Smooth muscle cell of bladder (primary cell): ENCODE measurements at places on chromosomes 16 and 17. TPM values are rescaled to one million over a fixed set of nuclear protein-coding genes. Genes with fewer than 3 reads are reported as not detected.

Gene C1QTNF8
- not detected in 2 replicates for total RNA-seq

Gene CCDC144A
- 1.1 and 3.5 TPM in 2 replicates for total RNA-seq

Gene ALOX12
- total RNA-seq: not detected in 2 replicates

Gene AURKB
- 2.6 and 2.7 TPM in 2 replicates for total RNA-seq

Gene MYL4
- 0.18 TPM in 1 of 2 replicates, not detected in the other for total RNA-seq

Gene ALDH3A1
- 0.28 TPM in 2 replicates for total RNA-seq

Gene LGALS9B
- not detected in 2 replicates for total RNA-seq

Gene FXR2
- 41.4 and 45.7 TPM in 2 replicates for total RNA-seq

Gene GP1BA
- total RNA-seq: not detected in 2 replicates

Gene MON1B
- total RNA-seq: 5.3 and 7.7 TPM in 2 replicates

Gene SKAP1
- total RNA-seq: not detected in 2 replicates

Gene SLC25A11
- total RNA-seq: 51.8 and 62.5 TPM in 2 replicates

Gene KRTAP1-1
- not detected in 2 replicates for total RNA-seq

Gene PTX4
- 0.09 TPM in 1 of 2 replicates, not detected in the other for total RNA-seq

Gene FOXJ1
- total RNA-seq: not detected in 2 replicates

Gene CRHR1
- total RNA-seq: not detected in 2 replicates

Gene NEUROD2
- not detected in 2 replicates for total RNA-seq

Gene KRTAP4-3
- total RNA-seq: not detected in 2 replicates

Gene RAP1GAP2
- total RNA-seq: 0.18 and 0.28 TPM in 2 replicates

Gene CCL2
- 57.9 and 157 TPM in 2 replicates for total RNA-seq

Gene SCRN2
- 44.4 and 44.8 TPM in 2 replicates for total RNA-seq

Gene CDH13
- 36.1 and 61.8 TPM in 2 replicates for total RNA-seq

Gene SDR42E2
- under 0.01 TPM in 1 of 2 replicates, not detected in the other for total RNA-seq

Gene COG1
- 16.4 and 16.8 TPM in 2 replicates for total RNA-seq

Gene TPSG1
- not detected in 2 replicates for total RNA-seq

Gene TBC1D28
- not detected in 2 replicates for total RNA-seq

Gene SALL1
- 0.18 and 1.1 TPM in 2 replicates for total RNA-seq

Gene CIITA
- total RNA-seq: under 0.01 and 0.09 TPM in 2 replicates

Gene OR4D1
- total RNA-seq: not detected in 2 replicates

Gene TBC1D3G
- total RNA-seq: not detected in 2 replicates

Gene PIMREG
- 2.7 and 4.3 TPM in 2 replicates for total RNA-seq

Gene TCAP
- total RNA-seq: 0.14 and 0.37 TPM in 2 replicates

Gene MMP2
- total RNA-seq: 881 and 1,311 TPM in 2 replicates

Gene SHISA9
- not detected in 2 replicates for total RNA-seq

Gene CRYBA1
- total RNA-seq: not detected in 2 replicates

Gene SLFN14
- not detected in 2 replicates for total RNA-seq

Gene ADAM11
- 0.14 and 0.18 TPM in 2 replicates for total RNA-seq

Gene P2RX5
- total RNA-seq: 0.71 and 1.2 TPM in 2 replicates

Gene RPRML
- not detected in 2 replicates for total RNA-seq

Gene MYH11
- total RNA-seq: 0.09 and 0.14 TPM in 2 replicates

Gene CMTM1
- 1.3 and 1.8 TPM in 2 replicates for total RNA-seq

Gene EME1
- total RNA-seq: 1.3 TPM in 2 replicates

Gene TMEM98
- total RNA-seq: 185 and 215 TPM in 2 replicates

Gene KCNG4
- total RNA-seq: not detected in 2 replicates

Gene WNT3
- total RNA-seq: 0.71 and 0.92 TPM in 2 replicates

Gene CFAP52
- total RNA-seq: 0.18 and 0.28 TPM in 2 replicates

Gene ST6GALNAC2
- 1.0 and 4.1 TPM in 2 replicates for total RNA-seq

Gene OR3A2
- 0.18 and 0.57 TPM in 2 replicates for total RNA-seq

Gene G6PC1
- not detected in 2 replicates for total RNA-seq

Gene HID1
- total RNA-seq: 0.28 TPM in 2 replicates

Gene KRT25
- not detected in 2 replicates for total RNA-seq

Gene LPO
- total RNA-seq: not detected in 2 replicates

Gene TMC5
- not detected in 2 replicates for total RNA-seq

Gene CHST6
- total RNA-seq: 1.6 and 1.7 TPM in 2 replicates

Gene XPO6
- total RNA-seq: 74.0 and 80.0 TPM in 2 replicates

Gene IL17C
- total RNA-seq: not detected in 2 replicates

Gene ZNF469
- total RNA-seq: 2.0 and 4.6 TPM in 2 replicates

Gene TAF1C
- 9.3 and 10.2 TPM in 2 replicates for total RNA-seq

Gene KRTAP9-2
- not detected in 2 replicates for total RNA-seq
